HCT116 (cell line): ENCODE measurements at places on chromosomes 7 and 10.

- no peak for DNase-seq
Observed at GRCh38 chr10:6486309-6486708, 93.8 kb downstream of the PRKCQ start.

DNA sequence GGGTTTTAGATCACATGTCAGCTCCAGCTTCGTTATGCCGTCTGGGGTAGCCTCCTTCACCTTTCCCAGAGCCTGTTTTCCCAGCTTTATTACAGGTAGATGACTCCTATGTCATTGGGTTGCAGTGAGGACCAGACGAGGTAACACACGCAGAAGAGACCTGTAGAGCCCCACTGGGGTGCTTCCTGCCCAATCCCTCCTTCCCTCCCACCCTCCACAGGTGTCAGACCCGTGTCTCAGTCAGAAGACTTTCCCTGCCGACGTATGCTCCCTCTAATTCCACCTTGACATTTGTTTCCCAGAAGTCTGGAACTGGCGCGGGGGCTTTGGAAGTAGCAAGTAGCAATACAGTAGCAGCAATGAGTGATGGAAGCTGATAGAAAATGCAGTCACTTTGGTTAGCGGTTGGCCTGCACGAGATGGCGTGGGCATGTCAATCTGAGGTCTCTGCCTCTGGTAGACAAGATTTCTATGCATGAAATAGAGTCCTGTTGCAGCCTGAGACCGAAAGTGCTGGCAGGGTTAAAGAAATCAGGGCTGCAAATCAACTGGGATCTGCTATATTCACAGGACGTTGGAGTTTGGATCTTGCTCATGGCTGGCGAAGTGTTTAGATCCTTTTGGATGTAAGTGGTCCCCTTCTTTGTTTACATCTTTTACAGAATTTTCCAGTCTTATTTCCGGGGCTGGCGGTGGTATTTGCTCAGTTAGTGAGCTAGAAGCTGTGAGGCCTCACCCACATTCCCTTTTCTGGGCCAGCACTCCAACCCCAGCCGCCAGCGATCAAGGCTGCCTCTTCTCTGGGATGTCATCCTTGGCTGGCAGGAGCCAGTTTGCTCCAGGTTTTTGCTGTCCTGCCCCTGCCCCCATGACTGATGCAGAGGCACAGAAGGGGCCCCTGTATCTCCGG is 78.3 kb upstream of the KMT2C start:
- no peak for DNase-seq

GRCh38 chr10:16975188-16975587 is 154.4 kb downstream of the CUBN start:
- no peak for DNase-seq

DNA sequence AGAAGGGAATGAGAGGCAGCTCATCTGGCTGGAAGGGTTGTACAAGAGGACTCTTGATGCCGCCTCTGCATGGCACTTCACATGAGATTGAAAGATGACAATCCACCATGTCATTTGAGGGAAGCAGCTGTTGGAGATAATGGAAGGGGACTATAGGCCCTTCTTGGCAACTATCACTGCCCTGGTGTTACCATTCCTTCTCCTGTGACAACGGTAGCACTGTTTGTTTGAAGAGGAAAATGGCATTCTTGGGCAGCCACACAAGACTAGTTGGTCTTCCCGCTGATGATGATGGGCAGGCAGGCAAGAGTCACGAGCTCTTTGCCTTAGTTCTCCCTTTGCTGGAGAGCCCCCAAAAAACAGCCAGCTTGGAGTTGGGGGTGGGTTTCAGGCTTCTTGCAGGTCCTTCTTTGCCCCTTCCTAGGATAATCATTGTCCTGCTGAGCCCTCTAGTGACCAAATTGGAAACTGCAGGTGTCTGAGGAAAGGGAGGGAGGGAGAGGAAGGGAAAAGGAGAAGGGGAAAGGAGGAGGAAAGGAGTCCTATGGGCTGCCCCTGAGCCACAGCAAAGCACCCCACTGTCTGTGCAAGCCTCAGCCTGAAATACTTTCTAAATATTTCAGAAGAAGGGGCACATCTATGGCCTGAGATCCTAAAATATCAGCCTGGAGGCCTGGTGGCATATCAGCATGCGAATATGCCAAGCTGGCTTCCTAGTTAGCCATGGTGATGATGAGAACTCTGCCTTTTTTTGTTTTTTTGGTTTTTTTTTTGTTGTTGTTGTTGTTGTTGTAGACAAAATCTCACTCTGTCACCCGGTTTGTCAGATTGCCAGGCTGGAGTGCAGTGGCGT is 165.6 kb upstream of the KMT2E start:
- DNase-seq: peak; percentile 18

DNA sequence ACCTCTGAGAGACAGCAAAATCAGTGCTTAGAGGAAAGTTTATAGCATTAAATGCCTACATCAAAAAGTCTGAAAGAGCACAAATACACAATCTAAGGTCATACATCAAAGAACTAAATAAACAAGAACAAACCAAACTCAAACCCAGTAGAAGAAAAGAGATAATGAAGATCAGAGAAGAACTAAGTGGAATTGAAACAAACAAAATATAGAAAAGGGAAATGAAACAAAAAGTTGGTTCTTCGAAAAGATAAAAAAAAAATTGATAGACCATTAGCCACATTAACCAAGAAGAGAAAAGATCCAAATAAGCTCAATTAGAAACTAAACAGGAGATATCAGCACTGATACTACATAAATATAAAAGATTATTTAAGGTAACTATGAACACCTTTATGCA is 280.0 kb upstream of the NRG3 start:
- no peak for DNase-seq
